ENCODE measurements at places on chromosomes 6 and 20. TPM values are rescaled to one million over a fixed set of nuclear protein-coding genes. Genes with fewer than 3 reads are reported as not detected.

ZBTB2 gene
- polyA plus RNA-seq, result 16.5 TPM

PDE7B gene
- polyA plus RNA-seq, result 8.0 TPM

- no peak for DNase-seq
These were observed 85.7 kb upstream of the F13A1 start for GRCh38 chr6:6405997-6406714.

GRCh38 chr6:134474955-134475354 is 157.0 kb upstream of the SGK1 start:
- no peak for DNase-seq

DNA sequence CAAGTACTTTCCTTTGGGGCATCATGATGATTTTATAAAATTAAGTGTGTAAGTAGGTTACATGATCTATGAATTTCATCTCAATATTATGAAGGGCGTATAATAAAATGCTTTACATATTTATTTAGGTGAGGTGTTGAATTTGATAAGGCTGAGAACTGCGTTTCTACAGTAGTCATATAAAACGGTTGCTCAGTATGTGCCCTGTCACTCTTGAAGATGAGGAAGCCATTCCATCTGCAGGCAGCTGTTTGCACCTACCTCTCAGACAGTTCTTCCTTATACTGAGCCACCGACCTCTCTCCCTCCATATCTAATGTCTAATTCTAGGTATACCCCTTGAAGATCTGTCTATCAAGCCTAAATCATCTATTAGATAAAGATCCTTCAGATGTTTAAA is 16.1 kb downstream of the NCOA7 start:
- no peak for DNase-seq

GRCh38 chr6:110761371-110761770 is 53.9 kb downstream of the CDK19 start:
- no peak for DNase-seq

SLC22A3 gene
- 6.4 TPM for polyA plus RNA-seq

GRCh38 chr20:22572491-22572890 is 11.9 kb downstream of the FOXA2 start:
- DNase-seq, result no peak

DNA sequence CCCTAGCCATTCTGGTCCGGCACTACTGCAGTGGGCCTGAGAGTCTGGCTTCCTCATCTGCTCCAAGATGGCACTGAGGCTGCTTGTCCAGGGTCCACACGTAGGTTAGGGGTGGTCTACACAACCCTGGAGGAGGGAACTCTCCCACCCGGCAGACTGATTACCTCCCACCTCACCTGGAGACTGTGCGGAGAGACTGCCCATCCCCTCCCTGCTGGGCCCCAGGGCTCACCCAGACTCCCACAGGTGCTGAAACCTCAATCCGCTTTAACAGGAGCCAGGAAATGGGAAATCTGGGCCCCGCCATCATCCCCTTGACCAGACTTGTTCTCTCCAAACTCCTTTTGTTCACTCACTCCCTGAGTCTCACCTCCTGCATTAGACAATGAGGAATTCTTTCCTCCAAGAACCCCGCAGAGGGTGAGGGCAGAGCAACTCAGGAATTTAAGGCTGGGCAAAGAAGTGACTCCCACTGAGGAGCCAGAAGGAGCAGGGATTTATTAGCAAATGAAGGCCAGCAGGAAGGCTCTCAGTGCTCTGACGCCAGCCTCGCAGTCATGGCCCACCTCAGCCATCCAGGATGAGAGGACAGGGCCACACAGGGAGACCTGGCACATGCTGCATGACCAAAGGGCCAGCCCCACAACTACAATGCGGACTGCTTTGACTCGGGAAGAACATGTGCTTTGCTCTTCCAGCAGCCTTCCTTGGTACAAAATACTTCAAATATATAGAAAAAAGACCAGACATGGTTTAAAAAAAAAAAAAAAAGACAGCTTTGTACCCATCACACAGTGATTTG is 53.0 kb downstream of the CDK5RAP1 start:
- no peak for DNase-seq

DNA sequence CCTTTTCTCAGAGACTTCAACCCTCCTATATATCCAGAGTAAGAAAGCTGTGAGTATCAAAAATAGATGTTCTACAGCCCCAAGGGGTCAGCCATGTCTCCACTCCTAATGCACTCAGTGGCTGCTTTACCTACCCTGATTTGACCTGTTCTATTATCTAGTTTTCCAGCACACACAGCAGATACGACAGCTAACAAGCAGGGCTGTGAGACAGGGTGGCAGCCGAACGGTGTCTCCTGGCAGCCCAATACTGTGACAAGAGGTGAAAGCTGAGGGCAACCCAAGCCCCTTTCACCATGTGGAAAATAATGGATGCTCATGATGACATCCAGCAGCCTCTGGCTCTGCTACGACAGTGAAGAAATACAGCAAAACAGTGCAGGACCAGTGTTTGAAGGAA is 67.9 kb downstream of the KIF13A start:
- no peak for DNase-seq

CUL9 gene
- polyA plus RNA-seq, result 44.3 TPM

DNA sequence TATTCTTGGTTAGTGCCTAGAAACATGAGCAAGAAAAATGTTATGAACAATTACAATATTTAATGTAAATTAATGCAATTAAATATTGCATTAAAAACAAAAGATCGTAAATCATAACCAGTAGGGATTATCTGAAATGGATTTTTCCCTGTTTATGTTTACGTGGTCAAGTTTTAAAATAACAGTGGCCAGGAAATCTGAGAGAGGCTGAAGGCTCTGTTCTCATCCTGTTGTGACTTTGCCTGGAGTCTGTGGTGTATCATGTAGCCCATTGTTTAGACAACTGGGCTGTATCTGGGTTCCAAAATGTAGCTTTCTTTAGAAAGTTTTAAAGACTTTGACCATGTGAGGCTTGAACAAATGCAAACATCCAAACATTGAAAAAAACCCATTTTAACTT is 2.4 kb downstream of the MYO6 start:
- DNase-seq, result no peak

GRCh38 chr6:166583230-166583965 is 3.1 kb downstream of the RAMACL start:
- DNase-seq, result no peak

JPH2 gene
- 1.4 TPM for polyA plus RNA-seq

DNA sequence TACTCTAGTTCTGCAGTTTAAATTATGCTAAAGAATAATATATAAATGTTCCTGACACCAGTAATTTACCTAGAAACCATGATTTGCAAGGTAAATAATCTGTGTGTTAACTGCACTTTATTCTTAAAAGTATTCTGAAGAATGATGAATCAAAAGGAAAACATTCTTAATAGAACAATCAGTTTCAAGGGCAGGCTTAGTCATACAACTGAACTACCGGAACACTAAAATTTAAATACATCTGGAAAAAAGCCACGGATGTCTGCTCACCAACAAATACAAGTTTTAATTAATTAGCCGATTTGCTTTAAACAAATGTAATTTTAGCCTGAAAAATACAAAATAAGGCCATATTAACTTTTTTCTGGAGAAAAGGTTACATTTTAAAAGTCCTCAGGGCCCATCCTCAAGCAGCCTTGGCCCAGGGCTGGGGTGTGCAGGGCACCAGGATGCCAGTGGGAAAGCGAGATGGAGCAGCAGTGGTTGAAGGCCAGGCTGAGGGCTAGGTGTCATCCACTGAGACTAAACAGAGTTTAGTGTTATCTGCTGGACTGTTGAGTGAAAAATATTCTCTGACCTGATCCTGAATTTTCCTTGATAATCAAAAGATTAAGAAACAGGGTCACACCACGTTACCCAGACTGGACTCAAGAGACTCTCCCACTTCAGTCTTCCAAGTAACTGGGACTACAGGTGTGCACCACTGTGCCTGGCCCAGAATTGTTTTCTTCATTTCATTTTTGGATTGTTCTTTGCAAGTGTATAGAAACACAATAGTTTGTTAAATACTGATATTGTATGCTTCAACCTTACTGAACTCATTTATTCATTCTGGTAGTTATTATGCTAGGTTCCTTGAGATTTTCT is 88.2 kb upstream of the DST start:
- no peak for DNase-seq

FAM209B gene
- 0.55 TPM for polyA plus RNA-seq

DNA sequence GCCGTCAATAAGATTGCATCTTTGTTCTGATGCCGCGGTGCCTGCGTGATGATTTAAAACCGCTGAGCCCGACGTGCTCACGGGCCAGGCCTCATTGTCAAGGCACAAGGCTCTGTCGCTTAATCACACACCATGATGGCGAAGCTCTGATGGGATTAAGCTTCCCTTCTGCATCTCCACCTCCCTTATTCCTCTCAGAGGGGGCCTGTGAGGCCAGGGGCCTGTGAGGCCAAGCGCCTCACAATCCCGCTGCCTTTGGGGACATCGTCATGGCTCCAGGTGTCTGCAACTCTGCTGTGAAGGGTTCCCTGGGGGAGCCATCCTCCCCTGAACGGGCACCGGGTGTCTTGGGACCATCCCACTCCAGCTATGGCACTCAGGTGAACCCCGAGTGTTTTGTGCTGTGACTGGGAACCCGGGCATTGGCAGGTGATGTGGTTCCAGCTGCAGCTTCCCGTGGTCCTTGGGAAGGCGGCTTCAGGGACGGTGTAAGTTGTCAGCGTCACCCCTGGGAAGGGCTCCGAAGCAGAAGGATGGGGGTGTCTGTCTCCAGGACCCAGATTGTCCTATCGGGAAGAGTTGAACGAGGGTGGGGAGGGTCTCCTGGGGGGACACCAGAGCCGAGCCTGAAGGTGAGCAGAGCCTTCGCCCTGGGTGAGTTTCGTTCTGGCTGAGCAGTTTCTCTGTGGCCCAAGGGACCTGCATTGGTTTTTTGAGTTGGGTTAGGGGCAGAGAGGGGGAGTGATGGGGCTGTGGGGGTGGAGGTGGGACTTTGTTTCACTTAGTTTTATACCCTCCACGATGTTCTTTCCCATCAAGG is 18.0 kb upstream of the BHLHE23 start:
- DNase-seq, result no peak

DNA sequence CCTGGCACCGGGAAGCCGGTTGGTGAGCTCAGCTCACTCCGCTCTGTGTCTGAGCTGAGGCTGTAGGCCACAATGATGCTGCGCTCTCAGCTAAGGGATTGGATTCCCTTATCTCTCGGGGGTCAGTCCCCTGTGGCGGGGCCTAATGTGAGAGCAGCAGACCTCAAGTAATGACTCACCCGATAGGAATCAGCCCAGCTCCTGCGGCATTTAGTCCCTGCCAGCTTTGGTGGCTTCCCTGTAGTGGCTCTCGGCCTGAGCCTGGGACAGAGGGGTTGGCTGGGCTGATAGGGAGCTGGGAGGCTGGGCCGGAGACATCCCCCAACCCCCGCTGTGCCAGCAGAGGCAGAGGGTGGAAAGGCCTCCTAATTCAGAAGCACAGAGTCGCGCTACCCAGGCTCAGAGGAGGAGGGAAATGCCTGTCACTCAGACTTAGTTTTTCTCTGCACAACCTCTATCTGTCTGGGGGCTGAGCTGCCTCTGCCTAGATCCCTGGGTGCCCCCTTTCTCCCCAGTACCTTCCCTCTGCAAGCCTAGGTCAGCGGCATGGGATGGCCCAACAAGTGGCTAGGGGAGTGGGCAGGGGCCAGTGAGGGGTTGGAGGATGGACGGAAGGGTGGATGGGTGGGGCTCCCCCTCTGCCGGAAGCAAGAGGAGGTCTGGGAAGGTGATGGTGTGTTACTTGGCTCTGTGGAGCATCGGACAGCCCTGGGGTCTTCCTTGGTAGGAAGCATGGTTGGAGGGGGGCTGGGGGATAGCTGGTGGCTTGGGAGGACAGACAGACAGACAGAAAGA is 92.2 kb downstream of the CDH22 start:
- DNase-seq, result no peak

GRCh38 chr6:113211170-113211569 is 646.0 kb upstream of the MARCKS start:
- DNase-seq, result no peak

DNA sequence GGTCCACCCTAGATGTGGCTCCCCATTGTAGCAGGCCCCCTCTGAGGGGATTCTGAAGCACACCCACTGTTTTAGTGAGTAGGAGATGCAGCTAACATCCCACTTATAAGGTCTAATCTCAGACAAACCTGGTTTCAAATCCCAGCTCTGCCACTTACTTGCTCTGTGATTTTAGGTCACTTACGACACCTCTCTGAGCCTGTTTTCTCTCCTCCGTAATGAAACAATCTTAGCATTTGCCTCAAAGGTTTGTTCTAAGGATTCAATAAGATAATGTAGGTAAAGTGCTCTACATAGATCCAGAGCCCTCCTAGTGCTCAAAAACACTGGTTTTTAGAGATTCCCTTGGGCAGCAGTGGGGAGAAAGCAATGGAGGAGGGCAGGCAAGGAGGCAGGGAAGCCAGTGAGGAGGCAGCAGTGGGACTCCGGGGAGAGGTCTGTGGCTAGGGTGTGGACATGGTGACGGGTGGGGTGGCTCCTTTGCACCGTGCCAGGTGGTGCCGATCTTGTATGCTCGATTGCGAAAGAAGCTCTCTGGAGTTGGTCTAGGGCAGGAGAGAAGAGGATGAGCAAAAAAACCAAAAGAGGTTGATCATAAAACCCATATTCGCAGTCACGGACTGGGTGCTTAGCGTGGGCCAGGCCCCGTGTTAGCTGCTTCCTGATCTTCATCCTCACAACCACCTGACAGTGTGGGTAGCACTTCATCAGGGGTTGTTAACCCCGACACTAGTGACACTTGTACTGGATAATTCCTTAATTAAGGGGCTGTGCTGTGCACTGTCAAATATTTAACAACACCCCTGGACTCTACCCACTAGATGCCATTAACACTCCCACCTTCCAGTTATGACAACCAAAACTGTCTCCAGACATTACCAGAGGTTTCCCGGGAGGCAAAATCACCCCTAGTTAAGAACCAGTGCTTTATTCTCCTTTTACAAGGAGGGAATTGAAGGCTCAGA is 16.8 kb upstream of the PTGIS start:
- DNase-seq, result no peak

DNA sequence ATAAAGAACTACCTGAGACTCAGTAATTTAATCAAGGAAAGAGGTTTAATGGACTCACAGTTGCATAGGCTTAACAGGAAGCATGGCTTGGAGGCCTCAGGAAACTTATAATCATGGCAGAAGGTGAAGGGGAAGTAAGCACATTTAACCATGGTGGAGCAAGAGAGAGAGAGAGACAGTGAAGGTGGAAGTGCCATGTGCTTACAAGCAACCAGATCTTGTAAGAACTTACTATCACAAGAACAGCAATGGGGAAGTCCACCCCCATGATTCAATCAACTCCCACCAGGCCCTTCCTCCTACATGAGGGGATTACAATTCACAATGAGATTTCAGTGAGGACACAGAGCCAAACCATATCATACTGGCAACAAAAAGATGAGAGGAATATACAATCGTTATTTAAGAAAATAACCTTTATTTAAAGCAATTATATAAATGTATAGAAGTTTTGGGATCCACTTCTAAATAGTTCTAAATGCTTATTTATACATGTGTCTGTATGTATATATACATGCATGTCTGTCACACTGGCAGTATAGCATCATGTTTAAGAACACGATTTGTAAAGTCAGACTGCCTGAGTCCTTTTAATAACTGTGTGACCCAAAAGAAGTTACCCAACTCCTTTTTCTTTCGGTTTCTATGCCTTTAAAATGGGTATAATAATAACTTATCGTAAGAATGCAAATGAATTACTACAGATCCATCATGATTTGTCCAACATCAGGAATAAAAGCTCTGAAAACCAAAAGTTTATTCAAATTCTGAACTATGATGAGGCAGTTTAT is 255.7 kb upstream of the THEMIS start:
- no peak for DNase-seq

NDRG3 gene
- 37.4 TPM for polyA plus RNA-seq

SLC12A5 gene
- polyA plus RNA-seq, result 1.8 TPM

DSP gene
- polyA plus RNA-seq, result 88.8 TPM

GRCh38 chr6:31158863-31159855 is 770 bp downstream of the TCF19 start:
- DNase-seq, result no peak

- no peak for DNase-seq
These were observed 318.8 kb downstream of the ZFAND3 start for GRCh38 chr6:38138374-38138773.

TMEM74B gene
- polyA plus RNA-seq, result 5.2 TPM

CFAP206 gene
- polyA plus RNA-seq, result 4.8 TPM
